Stimulated activated CD8-positive, alpha-beta memory T cell treated with anti-CD3 and anti-CD28 coated beads, Interleukin-4, amount 100 ng/mL, for 48 hours (primary cell): ENCODE measurements at places on chromosomes 3 and 15.

DNA sequence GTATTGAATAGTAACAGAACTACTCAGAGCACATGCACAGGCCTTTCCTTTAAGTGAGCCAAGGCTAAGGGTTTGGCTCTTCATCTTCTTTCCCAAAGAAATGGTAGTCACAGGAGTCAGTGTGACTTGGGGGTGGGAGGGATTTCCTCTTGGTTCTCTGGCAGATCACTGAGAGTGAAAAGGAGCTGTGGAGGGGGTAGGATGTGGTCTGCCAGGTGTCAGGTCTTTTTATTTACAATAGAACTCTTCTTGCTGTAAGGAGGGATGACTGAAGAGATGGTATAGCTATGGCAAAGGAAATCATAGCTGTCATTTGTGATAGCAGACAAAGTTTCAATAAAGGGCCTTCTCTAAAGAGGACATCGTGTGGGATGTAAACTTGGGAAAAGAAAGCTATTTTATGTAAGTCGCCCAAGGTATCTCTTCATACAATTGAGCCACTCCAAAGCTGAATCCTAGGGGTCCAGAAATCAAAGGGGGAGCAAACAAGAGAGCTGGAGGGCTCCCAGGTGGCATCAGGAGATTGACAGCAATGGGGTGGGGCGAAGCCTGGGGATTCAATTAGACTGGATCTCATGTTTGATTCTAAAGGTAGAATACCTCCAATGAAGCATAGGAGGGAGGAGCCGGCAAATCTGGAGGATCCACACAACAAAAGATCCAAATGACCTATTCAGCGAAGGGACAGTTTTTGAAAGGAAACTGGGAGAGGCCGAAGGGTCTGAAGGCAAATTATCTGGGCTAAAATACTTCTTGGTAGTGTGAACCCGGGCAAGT lies 20.0 kb upstream of the CHD2 start:
- no peak for DNase-seq

DNA sequence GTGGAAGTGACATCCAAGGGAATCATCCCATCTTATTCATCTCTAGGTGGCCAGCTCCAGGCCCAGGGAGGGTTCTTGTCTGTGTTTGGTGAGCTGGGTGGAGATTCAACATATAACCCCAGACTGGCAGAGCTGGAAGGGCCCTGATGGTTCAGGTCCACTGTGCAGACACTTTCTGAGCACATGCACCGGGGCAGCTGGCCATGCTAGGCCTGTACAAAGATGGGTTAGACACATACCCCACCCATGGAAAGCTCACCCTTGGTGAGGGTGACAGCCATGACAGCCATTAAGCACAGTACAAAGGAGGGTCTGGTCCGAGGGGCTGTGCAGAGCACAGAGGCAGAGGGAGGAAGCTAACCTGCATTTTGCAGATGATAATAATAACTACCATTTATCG lies 100.4 kb downstream of the CORO2B start:
- no peak for DNase-seq

- no peak for DNase-seq
These were observed 135.9 kb downstream of the RSL24D1 start for GRCh38 chr15:55060836-55061235.

DNA sequence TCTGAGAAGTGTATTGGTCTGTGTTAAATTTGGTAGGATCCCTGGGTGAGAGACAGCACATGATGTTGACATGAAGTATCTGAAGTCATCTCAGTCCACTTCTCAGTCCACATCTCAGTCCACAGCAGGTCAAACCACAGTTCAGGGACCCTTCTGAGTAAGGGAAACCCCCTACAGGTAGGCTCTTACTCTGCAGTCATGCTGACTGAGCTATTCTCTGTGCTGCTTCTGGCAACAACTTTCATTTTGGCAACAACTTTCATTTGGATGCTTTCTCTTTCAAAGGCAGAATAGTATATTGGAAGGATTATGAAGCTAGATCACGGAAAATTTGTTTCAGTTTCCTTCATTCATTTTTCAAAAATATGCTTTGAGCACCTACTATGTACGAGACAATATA lies 178.2 kb upstream of the GOLIM4 start:
- DNase-seq: no peak

DNA sequence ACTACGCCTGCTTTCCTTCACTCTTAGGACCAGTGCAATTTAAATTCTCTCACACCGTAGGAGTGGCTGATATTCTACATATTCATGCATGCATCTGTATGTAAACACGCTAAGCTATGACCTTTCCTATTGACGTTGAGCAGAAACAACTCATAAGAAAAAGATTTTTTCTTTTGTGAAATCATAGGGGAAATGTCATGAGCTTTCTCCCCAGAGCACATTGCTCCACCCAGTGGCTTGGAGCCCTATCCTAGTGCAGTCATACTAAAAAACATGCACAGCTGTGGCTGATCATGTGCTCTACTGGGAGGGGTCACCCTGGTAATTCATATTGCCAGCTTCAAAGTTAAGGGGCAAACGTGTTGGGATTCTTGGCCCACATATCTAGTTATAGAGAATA lies 1.8 kb upstream of the MESD start:
- no peak for DNase-seq

DNA sequence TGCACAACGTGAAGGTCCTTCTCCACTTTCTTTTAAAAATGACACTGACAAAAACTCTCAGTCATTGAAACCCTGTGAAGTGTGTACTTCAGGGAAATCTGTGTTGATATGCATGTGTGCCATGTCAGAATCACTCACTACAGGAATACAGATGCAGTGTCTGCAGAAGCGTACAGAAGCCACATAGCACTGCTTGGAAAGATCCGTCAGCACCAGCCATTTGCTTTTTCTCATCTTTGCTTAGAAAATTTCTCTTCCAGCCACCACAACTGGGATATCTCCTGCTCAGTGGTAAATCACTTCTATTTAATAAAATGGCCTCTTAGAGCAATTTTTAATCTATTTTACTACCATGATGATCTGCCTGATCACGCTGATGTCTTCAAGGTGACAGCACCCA lies 91.3 kb upstream of the ARHGEF26 start:
- DNase-seq: no peak

DNA sequence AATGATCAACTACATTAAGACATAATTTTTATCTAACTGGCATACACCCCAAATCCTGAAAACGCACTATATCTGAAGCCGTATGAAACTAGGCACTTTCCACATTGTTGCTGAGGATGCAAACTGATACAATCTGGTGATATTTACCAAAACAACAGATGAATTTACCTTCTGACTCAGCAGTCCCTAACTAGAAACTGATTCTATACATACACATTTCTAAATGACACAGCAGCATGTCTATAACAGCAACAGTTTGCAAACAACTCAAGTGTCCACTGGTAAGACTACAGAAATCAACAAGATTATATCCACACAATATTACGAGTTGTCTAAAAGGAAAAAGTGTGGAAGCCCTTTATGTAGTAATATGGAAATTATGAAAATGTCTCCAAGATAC lies 22.9 kb downstream of the SECISBP2L start:
- DNase-seq: no peak

GRCh38 chr15:45549541-45550220 lies 27.1 kb upstream of the SLC30A4 start:
- no peak for DNase-seq

DNA sequence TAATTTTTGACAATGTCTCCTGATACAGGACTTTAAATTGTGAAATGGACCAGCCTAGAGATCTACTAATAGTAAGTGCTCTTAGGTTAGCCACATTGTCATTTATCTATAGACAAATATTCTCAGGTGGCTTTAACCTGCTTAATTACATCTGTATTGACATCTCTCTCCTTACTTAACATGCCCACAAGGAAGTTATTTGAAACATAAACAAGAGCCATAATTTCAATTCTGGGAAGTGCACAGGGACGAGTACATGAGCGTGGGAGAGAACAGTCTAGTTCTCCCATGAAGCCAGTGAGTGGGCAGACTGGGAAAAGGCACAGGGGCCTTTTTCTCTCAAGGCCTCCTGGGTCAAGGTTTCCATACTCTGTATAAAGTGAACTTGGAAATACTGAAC lies 54.2 kb downstream of the NEK10 start:
- no peak for DNase-seq
